ENCODE measurements at places on chromosomes 7 and 10.

DNA sequence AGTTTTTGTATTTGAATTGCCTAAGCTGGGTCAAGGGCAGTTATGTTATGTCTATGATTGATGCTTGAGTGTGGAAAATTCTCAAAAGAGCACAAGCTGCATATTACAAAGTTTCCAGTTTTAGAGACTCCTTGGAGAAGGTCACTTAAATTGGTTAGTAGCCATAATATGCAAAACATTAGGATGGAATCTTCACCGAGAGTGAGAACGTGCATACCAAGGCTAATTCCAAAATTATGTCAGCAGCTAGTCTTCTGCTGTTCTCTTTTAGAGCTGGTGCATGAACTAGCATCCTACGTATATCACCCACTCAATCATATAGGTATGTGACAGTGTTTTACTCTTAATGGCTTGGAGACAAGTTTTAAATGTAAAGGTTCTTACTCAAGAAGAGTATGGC is 49.2 kb downstream of the MKX start:
- DNase-seq: no peak

DNA sequence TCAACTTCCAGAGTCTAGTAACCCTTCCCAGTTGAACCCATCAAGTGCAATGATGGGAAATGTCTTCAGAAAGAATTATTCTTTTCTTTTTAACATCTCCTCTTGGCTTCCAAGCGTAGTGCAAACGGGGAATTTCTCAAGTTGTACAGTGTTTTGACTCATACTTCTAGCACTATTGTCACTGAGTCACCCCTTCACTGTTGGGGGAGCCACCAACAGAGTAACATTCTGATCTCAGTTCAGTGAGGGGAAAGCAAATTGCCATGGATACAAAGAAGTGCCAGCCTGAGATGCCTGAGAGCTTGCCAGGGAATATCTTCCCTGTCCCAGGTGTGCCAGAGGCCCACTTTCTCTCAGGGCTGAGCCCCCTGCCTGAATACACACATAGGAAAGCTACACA is 31.0 kb downstream of the CYP3A5 start:
- DNase-seq: no peak

DNA sequence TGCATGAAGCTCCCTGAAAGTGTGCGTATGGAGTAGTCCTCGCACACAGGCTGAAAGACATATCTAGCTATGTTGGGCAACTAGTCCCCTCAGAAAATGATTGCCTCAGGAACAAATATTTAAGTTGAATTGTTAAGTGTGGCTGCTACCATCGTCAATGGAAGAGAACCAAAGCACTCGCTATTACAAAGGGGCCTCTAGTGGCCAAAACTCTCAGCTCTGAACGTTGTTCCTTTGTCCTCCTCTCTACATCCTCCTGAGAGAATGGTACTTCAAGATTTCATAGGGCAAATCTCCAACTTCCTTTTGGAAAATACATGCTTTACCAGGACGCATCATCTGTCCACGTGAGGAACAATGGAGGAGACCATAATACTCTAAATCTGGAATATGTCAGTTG is 209.9 kb downstream of the NRG3 start:
- DNase-seq: no peak

GRCh38 chr7:100894860-100895700 is 608 bp downstream of the ACHE start:
- DNase-seq: no peak
